Daoy (cell line): ENCODE measurements at places on chromosomes 1 and 21. TPM values are rescaled to one million over a fixed set of nuclear protein-coding genes. Genes with fewer than 3 reads are reported as not detected.

Gene SSU72
- 67.3 and 71.3 TPM in 2 replicates for total RNA-seq

DNA sequence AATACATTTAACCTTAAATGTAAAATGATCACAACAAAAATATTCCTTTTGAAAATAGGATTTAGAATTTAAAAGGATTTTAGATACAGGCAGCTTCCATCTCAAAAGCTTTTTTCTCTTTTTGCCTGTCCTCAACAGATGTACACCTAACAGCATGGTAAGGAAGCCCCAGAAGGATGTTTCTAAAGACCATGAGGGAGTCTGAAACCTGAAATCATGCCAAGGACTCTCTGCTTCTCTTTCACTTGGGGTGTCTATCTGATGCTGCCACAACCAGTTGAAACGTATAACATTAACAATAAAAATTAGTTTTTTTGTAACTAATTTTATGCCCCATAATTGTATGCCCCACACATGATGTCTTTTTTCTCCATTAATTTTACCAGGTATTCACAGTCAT is 5.4 kb upstream of the ZNF281 start:
- no peak for DNase-seq

DNA sequence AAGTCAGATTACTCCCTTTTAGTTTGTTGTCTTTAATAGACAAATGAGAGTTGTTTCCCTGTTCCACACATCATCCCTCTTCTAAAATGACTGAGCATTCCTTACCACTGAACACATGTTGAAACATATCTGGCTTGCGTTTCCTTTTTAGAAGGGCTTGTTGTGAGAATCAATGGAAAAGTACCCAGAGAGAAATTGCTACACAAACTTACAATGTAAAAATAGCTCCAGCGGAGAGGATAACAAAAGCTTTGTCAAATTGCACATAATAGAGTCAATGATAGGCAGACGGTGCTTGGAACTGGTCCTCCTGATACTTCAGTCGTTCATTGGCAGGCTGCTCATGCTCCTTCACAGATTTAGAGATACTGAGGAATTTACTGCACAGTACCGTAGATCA is 123.9 kb downstream of the CYYR1 start:
- DNase-seq = no peak

Gene TBX19
- 0.57 and 1.1 TPM in 2 replicates for total RNA-seq

DNA sequence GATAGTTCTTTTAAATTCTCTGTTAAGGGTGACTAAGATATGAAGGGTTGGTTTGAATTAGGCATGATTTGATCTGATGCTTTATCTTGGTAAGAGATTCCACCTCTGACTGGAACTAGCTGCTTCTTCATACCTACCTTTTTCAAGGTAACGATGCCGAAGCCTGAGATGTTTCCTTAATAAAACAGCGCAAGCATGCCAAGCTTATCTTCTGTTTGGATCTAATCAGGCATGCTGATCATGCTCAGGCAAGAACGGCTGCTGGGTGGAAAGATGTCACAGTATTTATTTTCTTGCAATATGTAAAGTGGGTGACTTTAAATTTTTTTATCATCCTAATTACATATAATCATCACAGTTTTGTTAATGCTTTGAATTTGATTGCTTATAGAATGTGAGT is 148.7 kb downstream of the ADGRL2 start:
- DNase-seq = no peak

- DNase-seq = peak; percentile 75
These were observed 39.5 kb downstream of the TGFB2 start for GRCh38 chr1:218384581-218384993.

Gene PKNOX1
- 18.0 and 20.1 TPM in 2 replicates for total RNA-seq
